ENCODE measurements at places on chromosomes 7 and 10.
A peak's percentile ranks its signal among the peaks of the same experiment; 100 is the strongest.

GRCh38 chr7:126996659-126997058 lies 256.1 kb downstream of the GRM8 start:
- no peak for DNase-seq

- DNase-seq = no peak
These were observed 61.2 kb upstream of the ABLIM1 start for GRCh38 chr10:114719311-114719710.

- DNase-seq = no peak
These were observed 80.8 kb downstream of the CYP26A1 start for GRCh38 chr10:93154531-93154930.

GRCh38 chr7:116265881-116266280 lies 55.5 kb downstream of the TES start:
- DNase-seq = no peak

GRCh38 chr7:99975782-99976521 lies at the start of gene AZGP1:
Gene AZGP1, minus strand, starts transcription at chr7:99976031. Its CDS starts 11 bp downstream, at chr7:99976020.
- no peak for DNase-seq

- DNase-seq = no peak
These were observed 1105.7 kb downstream of the XPNPEP1 start for GRCh38 chr10:108817584-108817983.

DNA sequence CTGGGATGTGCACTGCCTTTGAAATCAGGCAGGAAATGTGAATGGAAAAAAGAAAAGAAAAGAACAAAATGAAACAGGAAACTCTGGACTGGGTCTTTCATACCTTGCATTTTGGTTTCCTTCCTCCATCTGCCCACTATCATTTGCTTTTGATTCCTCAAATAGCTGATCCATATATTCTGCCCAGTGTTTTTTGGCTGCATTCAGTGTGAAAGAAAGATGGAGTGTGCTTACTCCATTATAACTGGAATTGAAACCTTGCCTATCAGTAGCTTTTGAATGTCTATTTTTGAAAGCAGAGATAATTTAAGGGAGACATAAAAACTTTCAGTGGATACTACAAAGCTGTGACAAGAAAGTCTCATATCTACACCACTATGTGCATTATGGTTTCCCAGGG lies 64.1 kb upstream of the ASAH2 start:
- DNase-seq = no peak

- DNase-seq = no peak
These were observed 327.4 kb downstream of the RPS24 start for GRCh38 chr10:78361031-78361430.

GRCh38 chr7:41252957-41253356 lies 449.9 kb downstream of the INHBA start:
- no peak for DNase-seq

GRCh38 chr7:139094596-139094995 lies 14.9 kb downstream of the ZC3HAV1 start:
- DNase-seq = no peak

DNA sequence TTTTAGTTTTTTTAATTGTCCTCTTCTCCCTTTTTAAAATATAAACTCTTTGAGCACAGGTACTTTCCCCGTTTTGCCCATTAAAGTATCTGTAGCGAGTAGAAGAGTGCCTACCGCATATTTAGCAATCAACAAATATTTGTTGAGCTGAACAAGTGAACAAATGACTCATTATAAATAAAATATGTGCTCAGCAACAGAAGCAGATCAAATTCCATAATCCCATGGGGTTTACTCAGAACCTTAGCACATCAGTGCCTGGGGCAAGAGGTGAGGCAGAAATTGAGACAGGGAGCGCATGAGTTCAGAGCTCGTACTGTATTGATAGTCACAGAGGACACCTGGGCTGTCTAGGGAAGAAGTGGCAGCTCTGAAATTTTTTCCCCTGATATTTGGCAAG lies 161.0 kb downstream of the SEM1 start:
- DNase-seq = no peak

DNA sequence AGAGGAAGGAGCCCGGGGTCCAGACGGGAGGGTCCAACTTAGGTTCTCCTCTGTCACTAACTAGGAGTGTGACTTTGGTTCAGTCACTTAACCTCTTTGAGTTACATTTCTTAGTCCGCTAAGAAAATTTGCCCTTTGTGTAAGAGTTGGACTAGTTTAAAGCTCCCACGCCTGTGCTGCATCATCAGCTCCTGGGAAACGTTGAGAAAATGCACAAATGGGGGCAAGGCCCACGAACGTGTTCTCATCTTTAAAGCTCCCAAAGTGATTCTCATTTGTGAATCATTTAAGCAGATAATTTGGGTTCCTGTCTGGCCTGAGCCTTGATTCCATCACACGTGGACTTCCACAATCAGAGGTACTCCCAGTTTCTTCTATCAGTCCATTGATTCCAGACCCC lies 6.3 kb downstream of the ZNF467 start:
- no peak for DNase-seq

DNA sequence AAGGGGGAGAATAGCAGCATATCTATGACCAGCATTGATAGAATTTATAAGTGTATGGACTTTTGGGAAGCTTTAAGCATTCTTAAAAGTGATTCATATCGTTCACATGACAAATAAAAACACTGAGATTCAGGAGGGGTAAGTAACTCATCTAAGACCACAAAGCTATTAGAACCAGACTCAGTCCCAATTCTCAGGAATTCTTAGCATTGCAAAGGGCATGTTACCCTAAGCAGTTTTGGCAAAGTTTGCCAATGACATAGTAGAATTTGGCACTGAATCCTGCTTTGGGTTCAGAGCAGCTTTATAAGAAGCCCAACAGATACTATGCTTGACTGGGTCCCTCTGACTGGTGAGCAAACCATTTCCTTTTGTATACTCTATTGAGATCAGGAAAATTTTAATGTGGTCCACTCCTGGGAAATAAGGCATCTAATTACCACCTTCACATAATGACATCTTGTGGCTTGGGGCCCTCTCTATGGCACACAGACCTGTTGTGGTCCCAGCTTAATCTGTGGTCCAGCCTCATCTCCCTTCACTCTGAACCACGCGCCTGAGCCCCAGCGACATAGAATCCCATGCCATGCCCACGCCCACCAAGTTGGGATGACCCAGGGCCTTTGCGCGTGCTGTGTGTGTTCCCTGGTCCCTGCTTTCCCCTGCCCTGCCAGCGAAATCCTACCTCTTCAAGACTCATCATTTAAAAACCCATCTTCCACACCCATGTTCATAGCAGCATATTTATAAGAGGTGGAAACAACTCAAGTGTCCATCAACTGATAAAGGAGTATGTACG lies 37.5 kb upstream of the DOCK1 start:
- DNase-seq = peak; percentile 100

Data from AG04449 (cell line).